ENCODE measurements at places on chromosomes 11 and 22.

- no peak for DNase-seq
Measured at GRCh38 chr11:108142304-108142703, 20.9 kb downstream of the ACAT1 start.

DNA sequence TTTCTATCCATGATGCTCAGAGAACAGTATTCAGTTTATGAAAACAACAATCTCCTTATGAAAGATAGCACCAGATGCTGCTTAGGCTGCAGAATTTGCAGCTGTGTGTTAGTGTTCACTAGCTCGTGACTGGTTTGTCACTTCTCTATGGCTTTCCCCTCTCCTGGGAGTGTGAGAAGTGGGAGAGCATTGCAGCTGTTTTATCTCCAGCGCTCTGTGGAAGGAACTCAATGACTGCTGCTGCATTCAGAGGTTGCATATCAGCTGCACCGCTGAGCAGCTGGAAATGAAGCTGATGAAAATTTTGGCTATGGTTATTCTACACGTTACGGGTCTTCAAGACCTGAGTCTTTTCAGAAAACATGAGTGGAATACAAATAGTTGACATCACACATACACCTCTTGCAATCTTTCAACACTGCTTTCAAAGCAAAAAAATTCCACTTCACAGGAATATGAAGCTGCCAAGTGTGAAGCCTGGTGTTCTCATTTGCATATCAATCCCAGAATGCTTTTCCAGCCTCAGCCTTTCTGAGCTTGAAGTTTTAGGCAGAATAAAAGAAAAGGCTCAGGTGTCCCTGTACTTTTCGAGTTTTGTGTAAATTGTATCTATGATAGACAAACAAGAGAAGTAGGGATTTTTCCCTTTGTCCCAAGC lies 149.3 kb upstream of the DDI1 start:
- no peak for DNase-seq

DNA sequence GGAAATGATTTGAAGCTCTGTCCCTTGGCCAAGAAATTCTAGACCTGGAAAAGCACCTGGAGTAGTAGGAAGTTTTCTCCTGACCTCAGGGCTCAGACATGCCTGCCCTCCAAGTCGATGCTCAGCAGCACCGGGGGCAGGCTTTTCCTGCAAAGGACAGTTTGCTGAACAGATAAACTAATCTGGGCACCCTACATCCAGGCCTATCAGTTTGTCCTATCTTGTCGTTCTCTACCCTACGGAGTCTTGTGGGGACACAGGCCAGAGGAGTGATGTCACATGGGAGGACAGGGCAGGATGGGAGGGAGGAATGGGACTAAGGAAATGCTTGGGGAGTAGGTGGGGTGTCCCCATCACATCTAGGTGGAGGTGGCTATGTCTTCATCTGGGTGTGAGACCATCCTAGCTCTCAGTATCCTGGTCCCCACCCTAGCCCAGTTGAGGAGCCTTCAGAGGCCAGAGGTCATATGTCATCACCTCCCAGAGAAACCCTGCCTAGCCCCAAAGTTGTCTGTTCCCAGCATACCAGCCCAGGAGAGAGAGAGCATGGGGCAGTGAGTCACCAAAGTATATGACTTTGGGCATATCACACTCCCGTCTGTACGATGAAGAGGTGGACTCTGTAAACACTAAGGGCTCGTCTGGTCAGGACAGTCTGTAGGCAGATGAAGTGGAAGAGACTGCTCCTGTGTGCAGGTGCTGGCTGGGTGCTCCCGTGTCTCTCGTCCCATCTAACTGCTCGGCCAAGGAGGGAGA lies 18.1 kb upstream of the FCHSD2 start:
- no peak for DNase-seq

DNA sequence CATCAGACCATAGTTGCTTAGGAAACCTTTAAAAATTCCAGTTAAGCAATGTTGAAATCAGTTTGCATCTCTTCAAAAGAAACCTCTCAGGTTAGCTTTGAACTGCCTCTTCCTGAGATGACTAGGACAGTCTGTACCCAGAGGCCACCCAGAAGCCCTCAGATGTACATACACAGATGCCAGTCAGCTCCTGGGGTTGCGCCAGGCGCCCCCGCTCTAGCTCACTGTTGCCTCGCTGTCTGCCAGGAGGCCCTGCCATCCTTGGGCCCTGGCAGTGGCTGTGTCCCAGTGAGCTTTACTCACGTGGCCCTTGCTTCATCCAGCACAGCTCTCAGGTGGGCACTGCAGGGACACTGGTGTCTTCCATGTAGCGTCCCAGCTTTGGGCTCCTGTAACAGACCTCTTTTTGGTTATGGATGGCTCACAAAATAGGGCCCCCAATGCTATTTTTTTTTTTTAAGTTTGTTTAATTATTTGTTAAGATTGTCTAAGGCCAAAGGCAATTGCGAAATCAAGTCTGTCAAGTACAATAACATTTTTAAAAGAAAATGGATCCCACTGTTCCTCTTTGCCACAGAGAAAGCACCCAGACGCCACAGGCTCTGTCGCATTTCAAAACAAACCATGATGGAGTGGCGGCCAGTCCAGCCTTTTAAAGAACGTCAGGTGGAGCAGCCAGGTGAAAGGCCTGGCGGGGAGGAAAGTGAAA lies 73.4 kb downstream of the NCAPD3 start:
- DNase-seq, result no peak

- no peak for DNase-seq
Measured at GRCh38 chr11:119116235-119116594, 5.2 kb upstream of the HINFP start.

GRCh38 chr11:65903068-65903481 lies 2.9 kb upstream of the FOSL1 start:
- peak; percentile 68 for DNase-seq

DNA sequence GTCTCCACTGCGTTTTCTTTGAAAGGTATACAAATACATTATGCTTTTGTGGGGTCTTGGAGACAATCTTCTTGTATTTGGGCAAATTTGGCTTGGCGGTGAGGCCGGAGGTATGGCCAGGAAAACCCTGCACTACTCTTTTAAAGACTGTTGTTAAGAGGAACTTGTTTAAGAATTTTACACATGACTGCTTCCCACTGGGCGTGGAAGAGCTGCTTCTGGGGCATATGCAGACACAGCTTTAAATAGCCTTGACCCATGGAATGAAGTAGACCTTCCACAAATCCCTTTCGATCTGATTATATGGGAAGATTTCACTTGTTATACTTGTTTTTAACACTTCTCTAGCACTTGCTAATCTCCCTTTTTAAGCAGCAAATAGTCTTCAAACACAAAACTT lies 453.6 kb downstream of the MN1 start:
- DNase-seq, result no peak

GRCh38 chr11:71326328-71326940 lies 74.1 kb upstream of the SHANK2 start:
- no peak for DNase-seq

- no peak for DNase-seq
Measured at GRCh38 chr11:66178871-66179270, 89.6 kb upstream of the RAB1B start.

Data from BJ (cell line).